ENCODE measurements at places on chromosomes 2 and 18. TPM values are rescaled to one million over a fixed set of nuclear protein-coding genes. Genes with fewer than 3 reads are reported as not detected.

DNA sequence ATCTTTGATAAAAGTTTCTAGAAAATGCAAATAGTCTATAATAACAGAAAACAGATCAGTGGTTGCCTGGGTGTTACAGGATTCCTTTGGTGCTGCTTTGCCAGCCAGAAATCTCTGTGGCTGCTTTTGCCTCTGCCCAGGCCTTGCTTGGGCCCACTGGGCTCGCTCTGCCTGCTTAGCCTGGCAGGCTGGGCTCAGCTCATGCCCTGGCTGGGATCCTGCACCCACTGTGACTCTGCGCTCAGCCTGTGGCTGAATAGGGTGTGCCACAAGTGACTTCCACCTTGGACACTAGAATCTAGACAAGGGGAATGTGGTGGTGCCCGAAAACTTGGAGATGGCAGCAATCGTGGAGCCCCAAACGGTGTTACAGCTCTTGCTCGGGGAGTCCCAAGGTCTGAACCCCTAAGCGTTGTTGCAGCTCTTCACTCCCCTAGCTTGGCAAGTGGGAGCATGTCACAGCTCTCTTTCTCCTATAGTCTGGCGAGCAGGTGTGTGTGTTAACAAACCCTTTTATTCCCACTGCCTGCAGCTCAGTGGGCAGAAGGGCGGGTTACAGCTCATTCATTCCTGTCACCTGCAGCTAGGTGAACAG is 50.9 kb downstream of the FBXO48 start:
- no peaks in the 10 kb centered on the region for H3K27me3 ChIP-seq
- no peaks in the 10 kb centered on the region for H3K36me3 ChIP-seq
- DNase-seq = no peak
- no peak overlapping the region for H3K4me3 ChIP-seq
- no peaks in the 10 kb centered on the region for H3K4me1 ChIP-seq

DNA sequence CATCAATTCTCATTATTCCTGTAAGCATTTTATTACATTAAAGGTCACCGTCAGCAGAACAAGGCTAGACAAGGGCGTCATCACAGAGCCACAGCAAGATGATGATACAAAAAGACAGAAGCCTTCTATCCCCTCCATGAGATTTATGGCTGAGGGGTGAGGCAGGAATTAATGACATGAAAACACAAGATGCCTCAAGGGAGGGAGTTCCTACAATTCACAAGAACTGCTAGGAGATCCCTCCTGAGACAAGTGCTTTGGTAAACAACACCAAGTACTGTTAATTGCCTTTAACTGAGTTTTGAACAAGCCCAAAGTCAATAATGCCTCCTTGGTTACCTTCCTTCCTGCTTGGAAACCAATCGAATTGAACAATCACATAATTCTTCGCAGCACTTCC is 14.1 kb downstream of the ADD2 start:
- H3K27ac ChIP-seq = no peak overlapping the region
- peaks cover 12% of the 10 kb centered on the region for H3K27me3 ChIP-seq
- no peak overlapping the region for H3K4me3 ChIP-seq
- DNase-seq = no peak
- H3K4me1 ChIP-seq = no peaks in the 10 kb centered on the region
- H3K36me3 ChIP-seq = no peaks in the 10 kb centered on the region

DNA sequence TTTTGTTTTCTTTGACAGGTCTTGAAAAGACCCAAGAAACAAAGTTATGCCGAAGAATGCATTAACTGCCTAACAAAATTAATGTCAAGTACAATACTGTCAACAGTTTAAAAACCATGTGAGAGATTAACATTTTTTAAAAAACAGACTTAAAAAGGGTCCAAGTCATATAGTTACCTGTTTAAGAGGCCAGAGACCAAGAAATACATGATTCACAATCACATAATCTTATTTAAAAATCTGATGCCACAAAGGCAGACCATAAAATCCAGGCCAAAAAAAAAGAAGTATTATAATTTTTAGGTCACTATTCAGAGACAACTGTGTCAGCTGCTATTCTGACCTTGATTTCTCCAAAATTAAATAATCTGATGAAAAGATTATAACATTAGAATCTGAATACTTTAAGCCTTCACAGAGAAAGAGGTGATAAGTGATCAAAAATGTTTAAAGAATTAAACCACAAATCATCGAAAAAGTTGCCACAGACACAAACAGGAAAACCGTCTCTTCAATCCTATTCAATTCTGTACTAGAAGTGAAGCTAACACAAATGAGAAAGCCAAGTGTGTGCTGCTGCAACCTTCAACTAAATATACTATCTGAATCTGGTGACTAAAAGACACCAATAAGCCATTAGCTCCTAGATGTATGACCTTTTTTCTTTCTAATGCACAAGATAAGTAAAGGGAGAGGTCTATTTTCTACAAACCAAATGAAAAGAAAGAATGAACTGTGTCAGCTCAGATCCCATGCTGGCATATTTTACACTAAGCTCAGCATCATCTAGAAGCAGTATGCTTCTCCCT is 286.0 kb downstream of the ZEB2 start:
- H3K4me3 ChIP-seq = no peak overlapping the region
- no peaks in the 10 kb centered on the region for H3K27me3 ChIP-seq

GRCh38 chr2:120678251-120678650 is 57.4 kb upstream of the GLI2 start:
- no peak overlapping the region for H3K4me3 ChIP-seq
- no peaks in the 10 kb centered on the region for H3K27me3 ChIP-seq
- H3K27ac ChIP-seq = no peak overlapping the region
- no peak for DNase-seq
- no peaks in the 10 kb centered on the region for H3K36me3 ChIP-seq
- no peaks in the 10 kb centered on the region for H3K4me1 ChIP-seq

- H3K27me3 ChIP-seq = no peaks in the 10 kb centered on the region
- DNase-seq = no peak
- peak overlapping the region; percentile 93 for H3K27ac ChIP-seq
- peak overlapping the region; percentile 78 for H3K4me3 ChIP-seq
Observed at GRCh38 chr2:238850091-238850490, 2.2 kb downstream of the TWIST2 start.

- H3K4me1 ChIP-seq = no peaks in the 10 kb centered on the region
- DNase-seq = no peak
- H3K36me3 ChIP-seq = no peaks in the 10 kb centered on the region
- no peaks in the 10 kb centered on the region for H3K27me3 ChIP-seq
- H3K27ac ChIP-seq = no peak overlapping the region
Observed at GRCh38 chr2:39782591-39782990, 3.5 kb upstream of the THUMPD2 start.

LNPK gene
- total RNA-seq = 20.0 TPM
